ENCODE measurements at places on chromosomes 7 and 10.

GRCh38 chr10:15099886-15100285 lies 2.7 kb downstream of the RPP38 start:
- no peak for DNase-seq

GRCh38 chr10:46326066-46326465 lies 39.3 kb downstream of the ANTXRL start:
- no peak for DNase-seq

GRCh38 chr7:50119815-50120637 lies 27.0 kb upstream of the ZPBP start:
- DNase-seq = no peak

DNA sequence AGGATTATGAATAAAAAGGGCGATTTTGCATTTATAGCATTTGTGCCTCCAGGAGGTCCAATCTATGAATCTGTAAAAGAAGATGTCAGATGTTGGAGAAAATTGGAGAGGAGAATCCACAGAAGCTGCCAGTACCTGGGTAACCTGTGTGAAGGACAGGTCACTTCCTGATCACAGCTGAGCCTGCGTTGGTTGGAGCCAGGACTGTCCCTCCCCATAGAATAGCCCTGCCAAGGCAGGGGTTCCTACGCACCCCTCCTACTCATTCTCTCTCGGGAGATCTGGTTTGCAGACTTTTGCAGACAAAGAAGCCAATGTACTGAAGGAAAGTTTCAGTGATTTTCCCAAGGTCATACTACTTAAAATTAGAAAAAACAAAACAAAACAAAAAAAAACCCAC lies 10.3 kb upstream of the C10orf120 start:
- no peak for DNase-seq

DNA sequence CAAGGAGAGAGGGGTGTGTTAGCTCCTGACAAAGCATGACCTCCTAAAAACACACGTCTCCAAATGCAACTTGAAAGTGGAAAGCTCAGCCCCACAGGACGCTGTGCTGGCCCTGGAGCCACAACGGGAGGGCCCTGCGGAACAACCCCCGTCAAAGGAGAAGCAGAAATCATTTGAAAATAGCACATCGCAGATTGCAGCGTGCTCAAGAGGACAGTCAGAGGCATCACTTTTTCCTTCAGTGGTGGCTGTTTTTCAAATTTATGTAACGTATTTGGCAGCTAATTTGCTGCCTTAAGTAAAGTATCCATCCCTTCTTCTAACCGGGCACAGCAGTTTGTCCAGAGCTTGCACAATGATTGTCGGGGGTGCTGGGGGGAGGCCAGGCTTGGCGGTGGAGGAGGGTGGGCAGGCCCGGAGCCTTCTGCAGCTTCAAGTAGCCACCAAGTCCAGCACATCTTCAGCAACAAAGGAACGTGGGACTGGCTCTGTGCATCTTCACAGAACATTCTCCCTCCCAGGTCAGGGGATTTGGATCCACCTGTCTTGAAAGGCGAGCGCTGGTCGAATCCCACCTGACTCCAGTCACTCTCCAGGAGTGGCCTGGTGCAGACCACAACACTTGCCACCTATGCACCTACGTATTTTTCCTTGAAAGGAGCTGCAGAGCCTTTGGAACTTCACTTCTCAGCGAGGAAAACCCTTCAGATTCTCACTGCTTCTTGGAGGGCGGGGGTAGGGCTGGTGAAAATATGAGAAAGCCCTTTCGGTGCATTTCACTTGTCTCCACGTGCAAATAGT lies 346.3 kb downstream of the DNAJB6 start:
- DNase-seq = no peak

DNA sequence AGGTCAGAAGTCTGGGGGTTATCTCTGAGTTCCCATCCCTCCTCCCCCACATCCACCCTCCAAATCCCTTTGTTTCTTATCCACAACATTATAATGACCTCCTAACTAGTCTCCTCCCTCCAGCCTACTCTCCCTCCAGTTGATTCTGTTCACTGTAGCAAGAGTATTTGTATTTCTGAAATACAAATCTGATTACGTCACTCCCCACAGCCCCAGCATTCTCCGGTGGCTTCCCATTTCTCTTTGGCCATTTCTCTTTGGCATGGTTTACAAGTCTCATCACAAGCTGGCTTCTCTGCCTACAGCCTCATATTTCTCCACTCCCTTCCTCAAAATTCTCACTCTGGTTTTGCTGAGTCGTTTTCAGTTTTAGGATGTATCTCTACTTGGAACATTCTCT lies 24.6 kb upstream of the MRPS33 start:
- DNase-seq = no peak
